ENCODE measurements at places on chromosomes 4 and X.
A peak's percentile ranks its signal among the peaks of the same experiment; 100 is the strongest.

DNA sequence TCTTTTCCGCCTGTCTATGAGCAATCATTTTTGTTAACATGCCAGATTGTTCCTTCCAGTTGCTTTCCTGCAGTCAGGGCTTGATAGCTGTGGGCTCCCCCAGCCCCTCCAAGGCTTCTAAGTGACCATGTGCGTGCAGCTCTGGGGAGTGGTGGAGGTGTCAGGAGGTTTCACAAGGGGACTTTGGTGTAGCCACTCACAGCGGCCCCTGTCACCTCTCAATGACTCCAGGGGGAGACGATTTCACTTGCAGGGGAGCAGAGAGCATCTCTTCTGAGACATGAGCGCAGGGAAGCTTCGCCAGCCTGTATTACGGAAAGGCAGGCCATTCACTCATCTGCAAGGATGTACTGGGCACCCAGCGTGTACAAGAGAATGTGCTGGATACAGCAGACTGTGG is 3.1 kb upstream of the GPR78 start:
- DNase-seq = no peak

DNA sequence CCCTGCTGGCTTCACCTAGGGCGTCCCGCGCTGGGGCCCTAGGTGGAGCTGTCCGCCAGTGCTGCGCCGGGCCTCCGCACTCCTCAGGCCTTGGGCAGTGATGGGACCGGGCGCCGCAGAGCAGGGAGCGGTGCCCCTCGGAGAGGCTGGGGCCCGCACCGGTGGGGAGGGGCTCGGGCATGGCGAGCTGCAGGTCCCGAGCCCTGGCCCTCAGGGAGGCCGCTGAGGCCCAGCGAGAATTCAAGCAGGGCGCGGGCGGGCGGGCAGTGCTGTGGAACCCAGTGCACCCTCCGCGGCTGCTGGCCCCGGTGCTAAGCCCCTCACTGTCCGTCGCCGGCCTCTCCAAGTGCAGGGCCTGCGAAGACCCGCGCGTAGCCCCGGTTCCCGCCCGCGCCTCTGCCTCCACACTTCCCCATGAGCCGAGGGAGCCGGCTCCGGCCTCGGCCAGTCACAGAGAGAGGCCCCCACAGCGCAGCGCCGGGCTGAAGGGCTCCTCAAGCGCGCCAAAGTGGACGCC is 565.1 kb upstream of the NDST4 start:
- no peak for DNase-seq

- no peak for DNase-seq
These were observed 841.0 kb downstream of the FAM133A start for GRCh38 chrX:94515009-94515408.

DNA sequence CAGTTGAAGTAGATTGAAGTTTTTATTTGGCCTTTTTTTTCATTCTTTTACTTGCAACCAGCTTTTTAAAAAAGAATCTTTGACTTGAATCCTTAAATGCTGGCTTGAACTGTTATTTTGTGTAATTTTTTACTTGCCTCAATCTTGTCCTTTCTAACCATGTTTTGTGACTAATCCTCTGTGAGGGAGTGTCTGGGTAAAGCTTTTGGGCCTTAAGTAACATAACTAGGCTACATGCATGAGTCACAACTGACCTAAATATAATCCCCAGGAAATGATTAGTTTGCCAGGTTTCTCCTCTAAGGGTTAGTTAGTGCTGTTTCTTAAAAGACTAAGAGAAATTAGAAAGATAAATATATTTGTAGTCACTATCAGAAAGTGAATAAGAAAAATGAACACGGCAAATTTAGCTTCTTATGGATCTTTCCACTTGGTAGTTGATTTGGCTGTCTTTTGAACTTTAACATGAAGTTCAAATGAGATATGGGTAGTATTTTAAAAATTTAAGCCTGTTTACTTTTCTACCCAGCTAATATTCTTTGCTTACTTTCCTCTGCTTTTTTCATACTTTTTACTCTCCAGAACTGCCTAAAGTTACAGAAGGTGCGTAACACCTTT is 13.0 kb downstream of the EXOC1 start:
- DNase-seq = peak; percentile 31

- no peak for DNase-seq
These were observed 38.9 kb upstream of the RBPJ start for GRCh38 chr4:26281881-26282280.

GRCh38 chr4:61204353-61205060 is 4.4 kb downstream of the ADGRL3 start:
- no peak for DNase-seq

DNA sequence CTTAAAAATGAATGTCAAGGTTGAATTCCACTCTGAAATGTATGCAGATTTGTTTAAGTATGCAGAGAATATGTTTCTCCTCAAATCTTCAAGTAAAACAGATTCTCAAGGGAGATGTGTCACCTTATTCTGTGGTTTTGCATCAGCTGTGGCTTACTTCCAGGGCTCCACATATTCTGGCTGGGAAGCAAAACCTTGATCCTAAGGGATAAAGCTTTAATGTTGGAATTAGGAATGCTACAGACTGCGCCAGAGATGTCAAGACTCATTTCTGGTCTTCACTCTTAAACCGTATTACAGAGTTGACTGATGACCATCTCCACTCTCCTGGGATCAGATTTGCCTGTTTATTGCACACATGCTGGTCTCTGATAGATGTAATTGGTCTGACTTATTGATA is 143.9 kb upstream of the DIPK2B start:
- DNase-seq = no peak

- DNase-seq = no peak
These were observed 44.7 kb upstream of the AFAP1 start for GRCh38 chr4:7984286-7984925.

Data from CD4-positive, alpha-beta T cell treated with Interleukin-10 for 1 hour (primary cell).